GM12892 (cell line): ENCODE measurements at places on chromosomes 16 and 17.

- no peak for DNase-seq
Measured at GRCh38 chr16:86616906-86617305, 38.6 kb downstream of the FOXL1 start.

- DNase-seq: no peak
Measured at GRCh38 chr16:57726433-57726947, 9.1 kb upstream of the KATNB1 start.

- DNase-seq: no peak
Measured at GRCh38 chr16:71572497-71573116, 4.3 kb downstream of the TAT start.

GRCh38 chr17:6713918-6714271, 726 bp upstream of the SLC13A5 start:
- DNase-seq: no peak

GRCh38 chr17:39096508-39097149, 54.8 kb downstream of the PLXDC1 start:
- DNase-seq: no peak

DNA sequence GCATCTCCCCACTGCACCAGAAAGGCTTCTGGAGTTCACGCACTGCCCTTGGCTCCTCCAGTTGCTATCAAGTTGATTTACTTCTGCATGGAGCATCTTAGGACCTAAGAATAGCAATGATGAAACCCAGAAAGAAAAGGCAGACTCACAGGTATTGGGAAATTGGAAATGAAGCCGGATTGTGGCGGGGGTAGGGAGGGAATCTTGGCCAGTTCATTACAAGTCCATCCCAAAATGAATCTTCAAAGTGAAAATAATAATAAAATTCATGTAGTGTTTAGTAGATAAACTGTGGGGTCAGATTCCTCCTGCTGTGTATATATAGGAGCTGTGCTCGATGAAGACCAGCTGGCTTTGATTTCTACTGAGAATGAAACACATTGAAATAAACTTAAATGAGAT, 33.7 kb downstream of the TEKT3 start:
- DNase-seq: no peak

GRCh38 chr17:18225121-18225641, at the start of gene LLGL1:
TSS of gene LLGL1 (plus strand) at chr17:18225635. CDS start at chr17:18225683, 48 bp downstream.
- DNase-seq: peak; percentile 100

DNA sequence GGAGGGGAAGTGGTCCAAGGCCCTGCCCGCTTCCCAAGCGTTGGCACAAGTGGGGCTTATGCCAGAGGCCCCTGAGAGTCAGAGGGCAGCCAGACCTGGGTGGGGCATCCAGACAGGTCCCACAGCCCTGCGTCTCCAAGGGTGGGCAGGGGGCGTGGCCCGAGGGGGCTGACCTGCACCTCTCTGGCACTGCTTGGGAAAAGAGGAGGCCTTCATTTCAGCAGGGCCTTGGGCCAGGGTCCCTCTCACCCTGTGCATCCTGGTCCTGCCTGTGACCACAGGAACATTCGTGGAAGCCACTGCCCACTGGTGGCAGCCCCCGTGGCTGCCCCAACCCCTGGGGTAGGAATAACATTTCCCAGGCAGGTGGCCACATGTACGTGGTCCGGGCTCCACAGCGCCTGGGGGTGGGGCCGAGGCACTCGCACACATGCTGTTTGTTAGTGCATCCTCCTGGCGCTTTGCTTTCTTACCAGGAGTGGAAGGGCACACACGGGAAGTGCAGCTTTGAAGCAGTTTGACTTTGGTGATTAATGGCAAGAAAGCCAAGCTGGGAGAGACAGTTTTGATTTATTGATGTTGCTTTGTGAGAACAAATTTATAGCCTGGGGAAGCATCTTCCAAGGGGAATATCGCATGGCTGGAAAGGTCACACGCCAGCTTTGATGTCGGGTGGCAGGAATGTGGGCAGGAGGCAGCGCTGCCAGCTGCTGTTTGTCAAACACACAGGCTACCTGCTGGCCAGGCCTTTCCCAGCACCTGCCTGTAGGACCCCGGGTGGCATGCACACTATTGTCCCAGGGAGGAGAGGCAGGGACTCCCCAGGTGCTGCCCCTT, 4.3 kb downstream of the CENPX start:
- no peak for DNase-seq

- no peak for DNase-seq
Measured at GRCh38 chr17:61984821-61985220, 57.0 kb upstream of the INTS2 start.

DNA sequence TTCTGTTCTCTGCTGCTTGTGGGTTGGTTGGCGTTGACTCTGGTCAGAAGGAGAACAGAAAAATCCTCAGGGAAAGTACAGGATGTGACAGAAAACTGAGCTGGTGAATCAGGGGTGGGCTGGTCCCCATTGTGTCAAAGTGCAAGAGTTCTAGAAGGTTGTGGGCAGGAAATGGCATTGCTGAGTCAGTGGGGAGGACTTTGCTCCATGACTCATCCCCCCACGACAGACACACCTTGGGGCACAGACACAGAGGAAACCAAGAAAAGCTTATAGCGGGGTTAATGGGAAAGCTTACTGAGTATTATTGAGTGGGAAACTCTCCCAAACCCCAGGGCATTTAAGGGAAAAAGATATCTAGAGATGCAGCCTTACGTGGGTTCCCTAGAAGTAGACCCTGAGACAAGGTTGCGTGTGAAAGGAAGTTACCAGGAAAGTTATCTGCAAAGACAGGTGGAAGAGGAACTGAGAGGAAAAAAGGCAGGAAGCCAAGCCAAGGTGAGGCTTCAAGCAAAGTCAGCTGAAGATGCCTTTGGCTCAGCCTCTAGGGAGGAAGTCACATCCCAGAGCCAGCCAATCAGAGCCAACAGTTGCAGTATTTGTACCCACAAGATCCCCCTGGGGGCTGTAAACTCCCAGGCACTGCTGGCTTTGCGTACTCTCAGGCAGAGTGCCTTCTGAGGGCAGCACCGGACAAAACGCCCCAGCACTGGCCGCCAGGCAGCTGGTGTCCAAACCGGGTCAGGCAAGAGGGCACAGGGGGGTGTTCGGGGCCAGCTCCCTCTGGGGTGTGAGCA, 86.4 kb downstream of the FOXL1 start:
- DNase-seq: no peak

DNA sequence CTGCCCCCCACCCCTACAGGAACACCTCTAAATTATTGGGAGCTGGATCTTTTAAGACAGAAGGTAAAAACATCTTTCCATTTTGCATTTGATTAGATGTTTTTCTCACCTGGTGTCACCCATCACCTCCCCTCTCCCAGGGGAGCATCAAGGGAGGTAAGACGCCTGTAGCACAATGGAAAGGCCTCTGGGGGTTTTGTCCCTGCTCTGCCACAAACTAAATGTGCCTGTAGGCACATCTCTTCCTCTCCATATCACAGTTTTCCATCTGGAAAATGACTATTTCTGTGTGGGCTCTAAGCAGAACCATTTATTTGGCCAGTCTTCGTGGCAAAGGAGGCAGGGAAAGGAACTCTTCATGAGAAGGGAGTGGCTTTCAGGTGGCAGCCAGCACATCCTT, 76.6 kb downstream of the GNAO1 start:
- DNase-seq: no peak

- peak; percentile 31 for DNase-seq
Measured at GRCh38 chr17:32596628-32597027, 109.8 kb downstream of the CDK5R1 start.

DNA sequence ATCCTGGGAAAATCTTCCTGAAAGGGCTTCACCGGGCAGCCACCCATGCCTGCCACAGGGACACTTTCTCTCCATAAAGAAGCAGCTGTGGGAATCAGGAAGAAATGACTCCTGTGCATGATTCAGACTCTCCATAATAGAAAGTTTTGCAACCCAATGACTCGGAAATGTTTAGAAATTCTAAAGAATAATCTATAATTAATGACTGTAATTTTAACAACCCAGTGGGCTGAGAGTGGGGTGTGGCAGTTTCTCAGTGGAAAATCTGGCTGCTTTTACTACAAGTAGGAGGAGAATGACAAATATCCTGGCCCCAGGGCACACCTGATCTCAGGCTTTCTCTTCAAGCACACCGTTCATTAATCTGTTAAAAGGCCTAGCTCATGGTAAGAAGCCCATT, 25.7 kb downstream of the IRF8 start:
- no peak for DNase-seq

- no peak for DNase-seq
Measured at GRCh38 chr16:54110016-54110981, 176.3 kb downstream of the IRX3 start.

GRCh38 chr16:46826631-46827030, 4.3 kb downstream of the C16orf87 start:
- DNase-seq: no peak

GRCh38 chr17:44444735-44445105, 55.3 kb upstream of the ITGA2B start:
- no peak for DNase-seq

- DNase-seq: no peak
Measured at GRCh38 chr16:55323637-55324271, at the start of gene IRX6. TSS of gene IRX6 (plus strand) at chr16:55324203. CDS start at chr16:55325092, 889 bp downstream.

- no peak for DNase-seq
Measured at GRCh38 chr17:7837408-7838088, 3.5 kb downstream of the KDM6B start.

DNA sequence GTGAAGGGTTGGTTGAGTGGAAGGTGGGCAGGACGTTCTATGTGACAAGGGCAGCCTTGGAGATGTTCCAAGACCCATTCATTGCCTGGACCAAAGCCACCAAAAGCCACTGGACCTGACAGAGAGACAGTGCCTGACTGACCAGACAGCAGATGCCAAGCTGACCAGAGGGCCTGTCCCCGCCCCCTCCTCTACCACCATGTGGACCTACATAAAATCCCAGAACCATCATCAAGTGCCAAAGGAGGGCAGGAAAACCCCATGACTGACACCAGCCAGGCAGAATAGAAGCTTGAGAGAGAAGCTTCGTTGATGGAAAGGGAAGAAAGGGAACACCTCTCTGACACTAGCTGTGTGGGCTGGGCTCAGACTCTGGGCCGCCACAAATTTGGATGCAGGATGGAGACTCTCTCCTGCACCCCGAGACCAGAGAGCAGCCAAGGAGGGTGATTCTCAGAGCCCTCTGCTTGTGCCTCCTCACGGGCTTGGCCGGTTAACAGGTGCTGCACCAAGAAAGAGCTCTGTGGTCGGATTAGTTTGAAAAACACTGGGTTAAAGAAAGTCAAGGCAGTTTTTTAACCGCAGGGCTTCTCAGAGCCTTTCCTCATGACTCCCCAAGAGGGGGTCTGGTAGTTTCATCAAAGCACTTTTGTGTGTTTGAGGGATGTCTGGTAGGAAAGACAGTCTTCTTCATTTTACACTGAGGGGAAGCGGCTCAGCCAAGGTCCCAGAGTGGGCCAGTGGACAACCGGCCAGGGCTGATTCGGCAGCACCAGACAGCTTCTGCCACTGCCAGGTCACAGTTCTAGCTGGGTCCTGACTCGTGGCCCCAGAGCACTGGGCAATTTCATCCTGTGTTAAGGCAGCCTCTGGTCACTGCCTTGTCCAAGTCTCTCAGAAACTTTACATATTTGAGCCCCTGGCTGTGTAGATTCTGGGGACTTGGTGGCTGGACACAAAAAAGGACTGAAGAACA, 1.7 kb downstream of the TNFRSF13B start:
- no peak for DNase-seq

DNA sequence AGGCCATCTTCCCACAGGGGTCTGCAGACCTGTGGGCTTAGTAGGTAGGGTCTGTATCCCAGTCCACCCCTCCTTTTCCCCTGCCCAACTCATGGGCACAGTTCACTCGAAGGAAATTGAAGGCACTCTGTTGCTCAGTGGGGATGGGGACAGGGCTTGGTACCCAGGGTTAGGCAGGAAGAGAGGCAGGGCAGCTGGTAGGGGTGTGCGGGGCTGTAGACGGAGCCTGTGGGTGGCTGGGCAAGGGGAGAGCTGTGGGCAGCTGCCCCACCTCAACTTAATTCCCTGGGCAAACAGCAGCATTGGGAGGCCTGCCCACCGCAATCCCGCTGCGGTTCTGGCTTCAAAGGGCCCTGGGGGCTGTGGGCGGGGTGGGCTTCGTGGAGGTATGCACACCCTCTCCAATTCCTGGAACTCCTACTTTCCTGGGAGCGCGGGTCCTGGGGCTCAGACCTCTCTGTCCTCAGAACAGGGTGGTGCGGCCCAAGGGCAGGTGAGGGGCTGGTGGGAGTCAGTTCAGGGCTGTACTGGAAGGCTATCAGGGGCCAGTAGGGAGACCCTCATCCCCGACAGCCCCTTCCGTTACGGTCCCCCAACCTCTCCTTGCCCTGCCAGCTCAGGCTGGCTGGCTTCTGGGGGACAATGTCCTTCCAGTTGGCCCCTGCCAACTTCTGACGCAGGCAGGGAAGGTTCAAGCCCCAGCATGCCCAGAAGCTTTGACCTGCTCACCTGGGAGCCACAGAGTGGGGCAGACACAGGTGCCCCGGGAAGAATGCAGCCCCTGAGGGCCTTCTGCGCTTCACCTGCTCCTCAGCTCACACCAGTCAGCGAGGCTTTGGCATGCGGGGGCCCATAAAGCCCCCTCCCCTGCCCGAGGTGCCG, 9.1 kb downstream of the FOXJ1 start:
- no peak for DNase-seq

DNA sequence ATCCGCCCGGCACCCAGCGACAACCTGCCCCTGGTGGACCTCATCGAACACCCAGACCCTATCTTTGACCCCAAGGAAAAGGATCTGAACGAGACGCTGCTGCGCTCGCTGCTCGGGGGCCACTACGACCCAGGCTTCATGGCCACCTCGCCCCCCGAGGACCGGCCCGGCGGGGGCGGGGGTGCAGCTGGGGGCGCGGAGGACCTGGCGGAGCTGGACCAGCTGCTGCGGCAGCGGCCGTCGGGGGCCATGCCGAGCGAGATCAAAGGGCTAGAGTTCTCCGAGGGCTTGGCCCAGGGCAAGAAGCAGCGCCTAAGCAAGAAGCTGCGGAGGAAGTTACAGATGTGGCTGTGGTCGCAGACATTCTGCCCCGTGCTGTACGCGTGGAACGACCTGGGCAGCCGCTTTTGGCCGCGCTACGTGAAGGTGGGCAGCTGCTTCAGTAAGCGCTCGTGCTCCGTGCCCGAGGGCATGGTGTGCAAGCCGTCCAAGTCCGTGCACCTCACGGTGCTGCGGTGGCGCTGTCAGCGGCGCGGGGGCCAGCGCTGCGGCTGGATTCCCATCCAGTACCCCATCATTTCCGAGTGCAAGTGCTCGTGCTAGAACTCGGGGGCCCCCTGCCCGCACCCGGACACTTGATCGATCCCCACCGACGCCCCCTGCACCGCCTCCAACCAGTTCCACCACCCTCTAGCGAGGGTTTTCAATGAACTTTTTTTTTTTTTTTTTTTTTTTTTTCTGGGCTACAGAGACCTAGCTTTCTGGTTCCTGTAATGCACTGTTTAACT, 1.0 kb downstream of the NOG start:
- no peak for DNase-seq
